ENCODE measurements at places on chromosomes 7 and 10.
A peak's percentile ranks its signal among the peaks of the same experiment; 100 is the strongest.

DNA sequence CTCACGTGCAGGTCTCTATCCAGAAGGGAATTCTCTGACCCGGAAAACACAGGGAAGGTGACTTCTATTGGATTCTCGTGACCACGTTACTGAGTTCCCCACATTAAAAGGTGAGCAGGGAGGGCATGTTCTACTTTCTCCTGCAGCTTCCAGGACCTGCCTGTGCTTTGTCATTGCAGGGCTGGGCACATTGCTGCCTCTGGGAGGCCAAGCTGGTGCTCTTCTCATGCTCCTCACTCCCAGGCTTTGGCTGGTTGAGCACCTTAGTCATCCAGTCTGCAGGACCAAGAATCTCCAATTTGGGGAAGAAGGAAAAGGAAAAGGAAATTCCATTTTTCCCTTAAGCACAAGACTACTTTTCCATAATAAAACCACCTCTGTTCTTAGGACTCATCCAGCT, 86.5 kb upstream of the TMEM72 start:
- DNase-seq = no peak

- no peak for DNase-seq
Observed at GRCh38 chr10:56496186-56496486, 135.1 kb upstream of the ZWINT start.

DNA sequence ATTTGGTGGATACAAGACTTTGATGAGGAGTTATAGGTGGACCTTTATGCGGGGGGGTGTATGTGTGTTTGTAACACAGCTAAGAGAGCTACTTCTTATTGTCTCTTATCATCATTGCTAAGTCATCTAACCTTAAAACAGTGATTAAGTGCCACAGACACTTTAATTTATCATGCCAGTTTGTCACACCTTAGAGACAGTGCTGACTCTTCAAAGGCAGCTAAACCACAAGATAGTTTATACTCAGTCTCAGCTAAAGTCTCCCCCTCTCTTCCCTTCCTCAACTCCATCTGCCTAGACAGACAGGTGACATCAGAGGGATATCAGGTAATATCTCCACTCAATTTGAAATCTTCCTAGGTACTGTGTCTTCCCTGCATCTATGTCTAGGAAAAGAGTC, 42.2 kb downstream of the MYPN start:
- no peak for DNase-seq

- no peak for DNase-seq
Observed at GRCh38 chr7:73605601-73606220, 18.6 kb downstream of the MLXIPL start.

GRCh38 chr7:159042103-159042502, 102.6 kb downstream of the VIPR2 start:
- DNase-seq = no peak

DNA sequence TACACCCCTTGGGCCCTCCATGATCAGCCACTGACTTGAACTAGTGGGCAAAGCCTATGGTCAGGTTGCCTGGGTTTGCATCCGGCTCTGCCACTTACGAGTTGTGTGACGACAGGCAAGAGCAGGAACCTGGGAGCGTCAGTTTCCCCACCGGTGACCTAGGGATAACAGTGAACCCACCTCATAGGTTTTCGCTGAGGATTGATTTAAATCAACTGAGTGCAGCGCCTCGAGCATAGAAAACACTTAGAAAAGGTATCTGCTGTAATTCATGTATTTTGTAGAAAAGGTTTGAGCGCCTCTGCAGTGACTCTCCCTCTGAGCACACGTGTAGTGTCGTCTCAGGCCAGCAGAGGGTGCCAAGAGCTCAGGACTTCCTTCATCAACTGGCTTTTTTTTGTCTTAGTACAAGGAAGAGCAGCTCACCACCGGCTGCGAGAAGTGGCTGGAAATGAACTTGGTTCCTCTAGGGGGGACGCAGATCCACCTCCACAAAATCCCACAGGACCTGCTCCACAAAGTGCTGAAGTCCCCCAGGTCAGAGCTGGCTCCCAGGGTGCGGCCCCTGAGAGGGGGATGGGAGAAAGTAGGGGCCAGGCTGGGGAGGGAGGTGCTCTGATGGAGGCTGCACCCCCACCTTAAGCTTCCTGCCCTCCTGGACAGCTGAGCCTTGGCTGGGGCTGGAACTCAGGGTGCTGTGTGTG, 27.7 kb downstream of the BTBD16 start:
- DNase-seq = peak; percentile 85

GRCh38 chr7:75843613-75844116, 30.1 kb upstream of the CCL24 start:
- DNase-seq = no peak

GRCh38 chr7:120617275-120617674, 240.7 kb downstream of the TSPAN12 start:
- DNase-seq = no peak

DNA sequence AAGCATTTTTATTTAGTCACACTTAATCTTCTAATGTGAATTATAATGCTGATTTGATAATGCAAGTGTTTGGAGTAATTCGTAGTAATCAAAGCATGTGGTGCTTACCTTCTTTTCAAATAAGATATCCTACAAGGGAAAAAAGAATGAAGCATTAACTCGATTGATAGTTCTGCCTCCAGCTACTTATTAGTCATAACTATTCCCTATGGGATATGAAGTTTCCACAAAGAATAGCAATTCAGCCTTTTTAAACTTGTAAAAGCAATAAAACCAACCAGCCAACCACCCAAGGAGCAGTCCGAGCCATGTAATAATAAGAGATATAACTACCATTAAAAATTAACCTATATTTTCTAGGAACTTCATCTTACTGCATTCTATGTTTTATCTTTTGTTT, 11.6 kb downstream of the COL28A1 start:
- no peak for DNase-seq

DNA sequence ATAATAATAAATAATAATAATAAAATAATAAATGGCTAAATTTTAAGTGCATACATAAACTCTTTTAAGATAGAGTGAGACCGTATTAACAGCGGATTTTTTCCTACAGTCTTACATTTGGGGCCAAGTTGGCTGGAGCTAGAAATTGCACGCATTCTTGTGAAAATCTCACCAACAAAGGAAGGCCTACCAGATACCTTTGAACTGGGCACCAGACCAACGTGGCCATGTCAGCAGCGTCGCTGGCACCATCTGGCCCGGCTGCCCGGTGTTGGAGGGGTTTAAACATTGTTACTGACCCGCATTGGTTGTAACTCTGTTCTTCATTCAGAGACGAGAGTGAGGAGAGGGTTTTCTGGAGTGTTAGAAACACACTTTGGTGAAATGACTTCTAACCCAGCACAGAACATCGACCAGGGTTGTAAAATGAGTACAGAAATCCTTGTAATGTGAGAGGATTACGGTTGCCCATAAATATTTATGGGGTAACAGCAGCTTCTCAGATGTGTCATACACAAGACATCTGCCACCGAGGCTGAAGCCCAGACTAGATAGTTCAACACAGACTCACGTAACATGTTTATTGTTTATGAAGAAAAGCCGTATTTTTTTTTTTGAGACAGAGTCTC, 34.6 kb upstream of the UNCX start:
- DNase-seq = peak; percentile 32

- DNase-seq = no peak
Observed at GRCh38 chr7:139300390-139300789, 40.7 kb upstream of the FMC1 start.

DNA sequence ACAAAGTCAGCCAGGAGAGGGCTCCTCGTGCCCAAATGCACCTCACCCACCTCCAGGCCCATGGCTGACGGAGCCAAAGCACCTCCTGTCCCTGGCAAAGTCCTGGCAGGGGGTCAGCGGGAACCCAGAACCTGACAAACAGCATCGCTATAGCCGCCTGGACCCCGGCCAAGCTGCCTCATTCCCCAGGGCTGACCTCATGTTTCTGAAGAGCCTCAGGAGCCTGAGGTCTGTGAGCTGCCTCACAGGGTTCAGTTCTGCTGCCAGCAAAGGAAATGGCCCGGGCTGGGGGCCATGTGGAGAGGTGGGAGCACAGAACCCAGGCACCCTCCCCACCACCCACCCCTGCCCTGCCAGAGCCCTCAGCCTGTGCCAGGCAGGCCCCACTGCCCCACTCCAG, 4.2 kb upstream of the NANOS1 start:
- peak; percentile 79 for DNase-seq

Data from fibroblast of pulmonary artery (primary cell).